IPS DF 6.9 (cell line): ENCODE measurements at places on chromosomes 5 and 9.

GRCh38 chr5:43891112-43891511 is 288.1 kb downstream of the NNT start:
- no peaks in the 10 kb centered on the region for H3K36me3 ChIP-seq
- no peak for DNase-seq
- no peaks in the 10 kb centered on the region for H3K4me1 ChIP-seq
- no peaks in the 10 kb centered on the region for H3K27me3 ChIP-seq

GRCh38 chr5:139481580-139482049 is 943 bp downstream of the STING1 start:
- H3K4me1 ChIP-seq, result peaks cover 2% of the 10 kb centered on the region; the same call in 1 of the 2 replicates
- H3K36me3 ChIP-seq, result no peaks in the 10 kb centered on the region
- H3K4me3 ChIP-seq, result no peak overlapping the region
- no peaks in the 10 kb centered on the region for H3K27me3 ChIP-seq
- H3K27ac ChIP-seq, result no peak overlapping the region
- no peak for DNase-seq

DNA sequence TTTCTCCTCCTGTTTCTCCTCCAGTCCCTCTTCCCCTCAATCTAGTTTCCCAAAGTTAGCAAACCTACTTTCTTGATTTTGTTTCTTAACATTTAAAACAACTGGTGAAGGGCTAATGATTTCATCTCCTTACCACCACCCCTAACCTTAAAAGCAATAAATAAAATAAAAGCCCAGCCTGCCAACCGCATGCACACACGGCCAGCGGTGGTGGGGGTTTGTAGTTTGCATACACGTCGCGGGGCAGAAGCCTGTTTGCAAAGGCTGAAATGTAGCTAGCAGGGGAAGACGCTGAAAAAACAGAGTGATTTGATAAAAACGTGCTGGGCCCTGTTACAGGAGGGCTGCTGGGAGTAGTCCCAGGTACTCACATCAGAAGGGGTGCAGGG is 1.9 kb upstream of the DMRT2 start:
- no peak overlapping the region for H3K27ac ChIP-seq
- no peaks in the 10 kb centered on the region for H3K36me3 ChIP-seq
- no peak for DNase-seq
- H3K4me3 ChIP-seq, result no peak overlapping the region

DNA sequence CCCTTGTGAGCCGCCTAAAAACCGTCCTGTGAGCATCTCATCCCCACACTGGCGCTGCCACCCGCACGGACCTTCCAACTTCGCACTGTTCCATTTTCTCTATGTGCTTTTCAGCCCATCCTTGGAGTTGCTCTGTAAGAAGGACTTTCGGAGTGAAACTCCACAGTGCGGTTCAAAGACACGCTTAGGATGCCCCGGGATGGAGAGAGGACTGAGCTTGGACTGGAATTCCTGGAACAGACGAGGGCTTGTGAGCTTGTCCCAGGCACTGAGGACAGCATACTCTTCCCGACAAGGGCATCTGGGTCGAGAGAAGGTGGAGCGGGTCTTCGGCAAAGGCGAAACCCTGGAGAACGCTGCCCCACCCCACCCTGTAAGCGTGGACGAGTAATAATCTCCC is 187.8 kb downstream of the MEF2C start:
- DNase-seq, result no peak
- peaks cover 6% of the 10 kb centered on the region for H3K4me1 ChIP-seq
- H3K27ac ChIP-seq, result no peak overlapping the region
- no peak overlapping the region for H3K4me3 ChIP-seq
- no peaks in the 10 kb centered on the region for H3K36me3 ChIP-seq

DNA sequence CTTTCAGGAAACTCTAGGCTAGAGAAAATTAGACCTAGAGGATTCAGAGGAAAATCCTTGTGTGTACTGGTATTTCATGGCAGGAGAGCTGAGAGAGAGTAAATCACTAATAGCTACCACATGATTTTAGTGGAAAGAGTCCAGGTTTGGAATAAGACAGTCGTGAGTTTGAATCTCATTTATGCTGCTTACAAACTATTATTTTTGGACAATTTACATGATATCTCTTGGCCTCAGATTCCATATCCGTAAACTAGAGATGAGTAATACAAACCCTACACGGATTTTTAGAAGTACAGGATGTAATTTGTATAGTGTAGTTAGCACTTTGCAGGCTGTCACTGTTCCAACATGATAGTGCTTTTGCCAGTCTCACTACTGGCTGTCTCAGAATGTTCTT is 2.7 kb downstream of the IL31RA start:
- H3K27ac ChIP-seq, result no peak overlapping the region
- H3K4me1 ChIP-seq, result no peaks in the 10 kb centered on the region
- no peak for DNase-seq
- no peak overlapping the region for H3K4me3 ChIP-seq

GRCh38 chr5:41841325-41841724 is 28.9 kb downstream of the OXCT1 start:
- H3K36me3 ChIP-seq, result no peaks in the 10 kb centered on the region; the same call in 1 of the 2 replicates
- DNase-seq, result no peak
- H3K4me1 ChIP-seq, result no peaks in the 10 kb centered on the region
- H3K27me3 ChIP-seq, result no peaks in the 10 kb centered on the region

DNA sequence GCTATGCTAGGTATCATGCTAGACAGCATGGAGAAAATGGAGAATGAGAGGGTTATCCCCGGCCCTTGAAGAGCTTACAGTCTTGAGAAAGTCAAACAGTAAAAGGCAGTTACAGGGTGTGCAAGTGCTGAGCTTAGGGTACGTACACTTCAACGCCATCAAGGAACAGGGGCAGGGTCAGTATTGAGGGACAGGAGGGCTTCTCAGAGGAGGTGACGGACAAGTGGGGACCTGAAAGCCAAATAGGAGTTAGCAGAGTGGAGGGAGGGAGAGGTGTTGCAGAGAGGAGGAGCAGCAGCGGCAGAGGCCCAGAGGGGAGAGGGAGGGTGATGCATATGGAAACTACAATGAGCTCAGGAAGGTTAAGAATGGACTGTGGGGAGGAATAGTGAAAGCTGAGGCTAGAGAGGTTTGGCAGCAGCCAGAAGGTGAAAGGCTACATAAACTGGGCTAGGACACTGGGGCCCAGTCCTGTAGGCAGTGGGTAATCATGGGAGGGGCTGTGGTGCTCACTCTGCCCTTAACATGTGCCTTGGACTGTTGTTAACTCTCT is 88.0 kb downstream of the NRG2 start:
- no peak overlapping the region for H3K4me3 ChIP-seq
- peaks cover 4% of the 10 kb centered on the region; the same call in 1 of the 2 replicates for H3K4me1 ChIP-seq
- no peaks in the 10 kb centered on the region for H3K36me3 ChIP-seq
- DNase-seq, result no peak

DNA sequence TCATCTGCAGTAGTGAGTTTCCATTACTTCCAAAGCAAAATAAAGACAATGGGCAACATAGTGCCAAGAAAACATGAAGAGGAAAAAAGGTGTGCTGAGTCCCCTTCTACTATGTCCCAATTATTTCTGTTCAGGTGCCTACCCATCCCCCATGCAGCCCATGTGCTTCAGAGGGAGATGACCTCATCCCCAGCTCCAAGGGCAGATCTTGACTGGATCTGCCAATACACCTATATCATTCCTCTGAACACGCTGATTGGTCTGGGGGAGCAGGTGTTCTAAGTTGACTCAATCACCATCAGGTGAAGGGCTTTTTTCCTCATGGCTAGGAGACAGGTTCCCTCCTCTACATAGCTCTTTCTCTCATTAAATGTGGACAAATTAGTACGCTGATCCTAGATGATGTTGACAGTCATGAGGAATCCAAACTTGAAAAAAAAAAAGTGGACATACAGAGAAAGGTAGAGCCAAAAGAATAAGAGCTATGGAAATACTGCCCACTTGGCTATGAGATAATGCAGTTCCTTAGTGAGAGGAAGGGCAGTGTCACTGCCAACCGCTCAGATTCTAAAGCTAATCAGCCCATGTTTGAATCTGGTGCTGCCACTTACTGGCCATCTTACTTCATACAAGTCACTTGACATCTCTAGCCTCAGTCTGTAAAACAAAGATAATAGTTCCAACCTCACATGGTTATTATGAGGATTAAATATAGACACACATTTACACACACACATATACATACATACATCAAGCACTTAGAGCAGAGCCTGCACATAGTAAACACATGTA is 23.1 kb downstream of the PRELID2 start:
- H3K27ac ChIP-seq, result no peak overlapping the region
- no peak overlapping the region for H3K4me3 ChIP-seq
- H3K36me3 ChIP-seq, result no peaks in the 10 kb centered on the region
- no peak for DNase-seq

DNA sequence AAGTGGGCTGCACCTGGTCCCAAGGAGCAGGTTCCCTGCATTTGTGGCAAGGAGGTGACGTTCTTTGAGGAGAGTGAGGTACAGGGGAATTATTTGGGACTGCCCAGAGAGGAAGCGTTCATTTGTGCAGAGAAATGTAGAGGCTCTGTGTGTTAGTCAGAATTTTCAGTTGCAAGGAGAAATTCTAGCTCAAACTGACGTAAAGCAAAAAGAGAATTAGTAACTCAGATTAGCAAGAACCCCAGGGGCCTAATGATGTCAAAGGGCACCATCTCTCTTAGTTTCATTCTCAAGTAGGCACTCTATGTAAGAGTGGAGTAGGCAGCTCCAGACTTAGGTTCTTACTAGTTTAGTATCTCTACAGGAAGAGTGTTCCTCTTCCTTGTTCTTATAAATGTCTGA is 2.4 kb upstream of the TXN start:
- H3K27me3 ChIP-seq, result no peaks in the 10 kb centered on the region
- H3K27ac ChIP-seq, result no peak overlapping the region
- H3K4me3 ChIP-seq, result no peak overlapping the region

- DNase-seq, result no peak
- no peaks in the 10 kb centered on the region for H3K4me1 ChIP-seq
- no peaks in the 10 kb centered on the region for H3K36me3 ChIP-seq
These were observed at the start of gene RNF38 for GRCh38 chr9:36399980-36400331. RNF38 (minus strand) TSS chr9:36400269; CDS start chr9:36400108, 161 bp downstream.

- no peak overlapping the region for H3K27ac ChIP-seq
- no peaks in the 10 kb centered on the region for H3K27me3 ChIP-seq
- no peaks in the 10 kb centered on the region for H3K36me3 ChIP-seq
- H3K4me1 ChIP-seq, result no peaks in the 10 kb centered on the region; the same call in 1 of the 2 replicates
- H3K4me3 ChIP-seq, result no peak overlapping the region
These were observed 120.4 kb upstream of the PTGER4 start for GRCh38 chr5:40559306-40559705.

GRCh38 chr9:69134412-69134811 is 39.7 kb upstream of the TJP2 start:
- H3K4me1 ChIP-seq, result peaks cover 4% of the 10 kb centered on the region; the same call in 1 of the 2 replicates
- H3K27ac ChIP-seq, result no peak overlapping the region
- H3K4me3 ChIP-seq, result no peak overlapping the region
- no peak for DNase-seq

DNA sequence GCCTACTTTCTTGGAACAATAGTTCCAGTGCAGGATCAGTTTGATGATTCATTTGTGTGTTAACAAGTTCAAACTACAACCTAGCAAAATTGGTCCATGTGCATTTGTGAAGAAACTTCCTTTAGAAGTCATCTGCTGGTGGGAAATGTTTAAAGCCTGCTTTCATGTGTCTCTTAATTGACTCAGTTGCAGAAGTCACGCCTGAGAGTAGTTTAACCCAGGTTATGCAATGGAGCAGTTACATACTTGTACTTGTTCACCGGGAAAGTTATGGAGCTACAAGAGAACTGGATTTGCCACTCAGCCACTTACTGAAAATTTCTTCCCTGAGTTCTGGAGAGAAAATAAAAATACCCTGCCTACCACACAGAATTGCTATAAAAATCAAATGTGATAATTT is 1397.8 kb downstream of the PTPRD start:
- H3K36me3 ChIP-seq, result no peaks in the 10 kb centered on the region
- H3K4me1 ChIP-seq, result no peaks in the 10 kb centered on the region
- no peak overlapping the region for H3K4me3 ChIP-seq
- no peak overlapping the region for H3K27ac ChIP-seq
- no peak for DNase-seq

GRCh38 chr5:27241564-27242257 is 203.3 kb upstream of the CDH9 start:
- no peaks in the 10 kb centered on the region for H3K36me3 ChIP-seq
- no peaks in the 10 kb centered on the region for H3K27me3 ChIP-seq
- H3K27ac ChIP-seq, result no peak overlapping the region
- no peaks in the 10 kb centered on the region for H3K4me1 ChIP-seq

GRCh38 chr5:138725153-138725817 is 27.9 kb upstream of the CTNNA1 start:
- no peak overlapping the region for H3K27ac ChIP-seq
- DNase-seq, result peak; percentile 78
- no peak overlapping the region for H3K4me3 ChIP-seq
- peaks cover 8% of the 10 kb centered on the region; the same call in 1 of the 2 replicates for H3K4me1 ChIP-seq
- no peaks in the 10 kb centered on the region for H3K27me3 ChIP-seq

GRCh38 chr5:95715799-95716461 is 15.2 kb upstream of the RHOBTB3 start:
- H3K4me3 ChIP-seq, result no peak overlapping the region
- H3K4me1 ChIP-seq, result peaks cover 1% of the 10 kb centered on the region; the same call in 1 of the 2 replicates
- no peak for DNase-seq

DNA sequence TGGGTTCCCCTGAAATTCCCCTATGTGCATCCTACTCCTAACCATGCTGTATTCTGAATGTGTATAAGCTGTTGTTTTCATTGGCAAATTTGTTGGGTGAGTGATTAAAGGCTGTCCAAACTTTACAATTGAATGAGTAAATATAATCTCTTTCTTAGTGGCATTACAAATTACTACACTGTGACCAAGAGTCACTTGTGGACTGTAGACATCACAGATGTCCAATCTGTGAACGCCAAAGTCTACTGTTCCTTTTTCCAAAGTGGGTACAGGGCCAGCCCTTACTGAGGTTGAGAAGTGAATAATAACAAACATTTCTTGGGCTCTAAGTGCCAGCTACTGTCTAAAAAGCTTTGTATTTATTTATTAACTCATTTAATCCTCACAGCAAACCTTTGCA is 29.7 kb downstream of the MTMR12 start:
- no peak for DNase-seq
- H3K27me3 ChIP-seq, result no peaks in the 10 kb centered on the region
- no peaks in the 10 kb centered on the region for H3K36me3 ChIP-seq
- H3K27ac ChIP-seq, result no peak overlapping the region
- H3K4me1 ChIP-seq, result peaks cover 11% of the 10 kb centered on the region; the same call in 1 of the 2 replicates
- no peak overlapping the region for H3K4me3 ChIP-seq

GRCh38 chr9:22342491-22343217 is 104.0 kb upstream of the DMRTA1 start:
- no peak for DNase-seq
- H3K4me1 ChIP-seq, result no peaks in the 10 kb centered on the region
- H3K27me3 ChIP-seq, result no peaks in the 10 kb centered on the region
- H3K36me3 ChIP-seq, result no peaks in the 10 kb centered on the region
